Foreskin keratinocyte (primary cell): ENCODE measurements at places on chromosomes 4 and X. TPM values are rescaled to one million over a fixed set of nuclear protein-coding genes. Genes with fewer than 3 reads are reported as not detected.
A peak's percentile ranks its signal among the peaks of the same experiment; 100 is the strongest.

GRCh38 chr4:93687304-93687703 is 141.2 kb upstream of the ATOH1 start:
- DNase-seq, result no peak

- DNase-seq, result no peak
Observed at GRCh38 chrX:1181170-1181569, 31.3 kb downstream of the CRLF2 start.

CCDC120 gene
- polyA plus RNA-seq, result 7.3 and 7.8 TPM in 2 replicates

KCND1 gene
- polyA plus RNA-seq, result 0.55 and 0.63 TPM in 2 replicates

DNA sequence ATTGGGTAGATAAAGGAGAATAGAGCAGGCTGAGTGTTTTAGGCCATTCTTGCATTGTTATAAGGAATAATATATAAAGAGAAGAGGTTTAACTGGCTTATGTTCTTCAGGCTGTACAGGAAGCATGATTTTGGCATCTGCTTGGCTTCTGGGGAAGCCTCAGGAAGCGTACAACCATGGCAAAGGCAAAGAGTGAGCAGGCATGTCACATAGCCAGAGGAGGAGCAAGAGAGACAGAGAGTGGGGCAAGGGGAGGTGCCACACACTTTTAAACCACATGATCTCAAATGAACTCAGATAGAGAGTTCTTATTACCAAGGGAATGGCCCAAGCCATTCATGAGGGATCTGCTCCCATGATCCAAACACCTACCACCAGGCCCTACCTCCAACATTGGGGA is 4.4 kb upstream of the METTL14 start:
- DNase-seq, result no peak

DNA sequence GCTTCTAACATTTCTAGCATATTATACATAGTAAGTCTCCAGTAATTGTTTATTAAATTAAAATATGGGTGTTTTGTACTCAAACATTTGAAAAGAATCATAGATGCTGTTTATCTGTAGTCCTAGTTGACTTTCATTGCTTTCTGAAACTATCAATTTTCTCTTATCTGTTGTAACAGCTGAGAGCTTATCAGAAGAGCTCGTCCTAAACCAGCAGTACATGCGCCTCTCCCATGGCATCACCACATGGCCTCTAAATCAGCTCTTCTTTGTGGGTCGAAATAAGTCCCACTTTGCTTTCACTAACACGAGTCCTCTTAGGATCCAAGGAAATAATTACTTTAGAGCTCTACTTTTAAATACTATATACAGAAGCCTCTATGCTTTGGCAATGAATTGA is 55.1 kb downstream of the PPP3CA start:
- no peak for DNase-seq

DNA sequence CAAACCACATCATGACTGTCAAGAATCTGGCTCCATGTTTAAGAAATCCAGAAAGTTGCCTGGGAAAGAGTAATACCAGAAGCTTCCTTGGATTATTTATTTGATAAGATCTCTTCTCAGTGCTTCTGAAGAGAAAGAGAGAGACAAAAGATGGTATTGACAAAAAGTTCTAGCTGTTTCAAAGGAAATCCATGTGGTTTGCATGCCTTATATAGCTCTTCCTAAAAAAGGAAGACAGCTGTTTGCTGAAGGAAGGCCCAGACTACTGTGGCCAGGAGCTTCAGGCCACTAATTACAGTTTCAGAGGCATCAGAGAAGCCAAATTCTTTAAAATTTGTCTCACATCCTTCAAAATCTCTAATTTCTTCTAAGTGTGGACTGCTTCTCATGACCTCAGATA is 565.2 kb upstream of the SLIT2 start:
- DNase-seq, result no peak

- peak; percentile 44 for DNase-seq
Observed at GRCh38 chrX:38803588-38804431, 2.6 kb downstream of the MID1IP1 start.

EFNB1 gene
- 133 and 150 TPM in 2 replicates for polyA plus RNA-seq

GTPBP6 gene
- 49.1 and 55.4 TPM in 2 replicates for polyA plus RNA-seq

DNA sequence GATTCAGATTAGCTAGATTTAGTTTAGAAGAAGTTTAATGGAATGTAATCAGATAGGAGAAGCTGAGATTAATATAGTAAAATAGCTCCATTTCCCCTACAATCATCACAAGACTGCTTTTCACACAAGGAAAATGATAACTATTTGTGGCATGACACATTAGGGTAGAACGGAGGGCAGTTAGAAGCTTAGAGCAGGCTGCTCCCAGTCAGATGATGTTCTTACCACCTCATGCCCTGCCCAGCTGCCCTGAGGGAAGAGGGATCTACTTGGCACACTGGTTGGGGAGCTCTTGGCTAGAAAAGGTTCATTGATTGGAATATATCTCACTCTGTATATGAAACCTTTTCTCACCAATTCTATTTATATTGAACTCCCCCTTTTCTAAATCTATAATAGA is 180.7 kb upstream of the IL15 start:
- DNase-seq, result peak; percentile 41

DNA sequence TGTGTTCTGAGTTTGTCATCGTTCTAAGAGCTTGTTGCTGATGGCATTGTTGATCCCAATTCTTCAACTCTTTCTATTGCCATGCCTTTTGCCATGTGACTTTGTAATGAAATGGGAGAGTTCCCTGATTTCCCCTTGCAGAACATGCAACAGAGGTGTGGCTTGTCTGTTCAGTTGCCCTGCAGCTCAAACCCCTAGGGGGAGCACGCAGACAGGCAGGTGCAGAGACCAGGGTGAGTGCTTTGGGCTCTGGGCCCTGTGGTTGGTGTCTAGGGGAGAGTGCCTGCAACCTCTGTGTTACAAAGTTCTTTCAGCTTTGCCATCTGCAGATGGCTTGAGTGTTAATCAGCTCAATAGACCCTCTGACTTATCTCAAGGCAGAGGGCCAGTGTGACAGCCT is 332.7 kb downstream of the MID1IP1 start:
- no peak for DNase-seq

GRCh38 chr4:133801883-133802282 is 399.7 kb downstream of the PABPC4L start:
- DNase-seq, result no peak

- DNase-seq, result no peak
Observed at GRCh38 chr4:174579421-174579820, 57.1 kb upstream of the HPGD start.

DNA sequence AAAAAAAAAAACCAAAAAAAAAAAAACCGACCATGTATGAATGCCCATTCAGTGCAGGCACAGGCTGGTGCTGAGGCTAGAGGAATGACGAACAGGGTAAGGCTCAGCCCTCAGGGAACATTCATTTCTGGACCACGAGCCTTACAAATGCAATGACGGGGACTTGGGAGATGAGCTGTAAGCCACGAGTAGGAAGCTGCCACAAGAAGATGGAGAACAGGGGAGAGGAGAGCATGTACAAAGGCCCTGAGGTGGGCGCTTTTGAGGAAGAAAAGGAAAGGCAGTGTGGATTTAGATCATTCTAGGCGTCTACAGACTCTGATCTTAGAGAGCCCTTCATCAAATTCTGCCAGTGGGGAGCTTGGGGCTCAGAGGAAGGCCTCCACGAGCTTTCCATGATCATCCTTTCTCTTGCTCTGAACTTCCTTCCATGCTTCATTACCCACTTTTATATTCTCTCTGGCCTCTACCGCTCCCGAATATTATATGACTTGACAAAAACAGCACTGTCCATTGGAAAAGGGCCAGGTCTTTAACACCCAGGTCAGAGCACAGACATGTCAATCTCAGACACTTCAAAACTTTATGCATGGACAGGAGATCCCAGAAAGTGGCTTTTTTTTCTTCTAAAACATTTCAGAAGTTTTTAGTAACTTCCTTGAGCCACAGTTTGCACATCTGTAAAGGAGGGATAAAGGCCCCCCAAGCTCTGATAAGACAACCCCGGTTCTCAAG is 3.3 kb upstream of the ZNF518B start:
- DNase-seq, result no peak

GRCh38 chr4:47145630-47146029 is 114.3 kb downstream of the GABRB1 start:
- DNase-seq, result peak; percentile 62
